ENCODE measurements at places on chromosomes 13 and 19.

DNA sequence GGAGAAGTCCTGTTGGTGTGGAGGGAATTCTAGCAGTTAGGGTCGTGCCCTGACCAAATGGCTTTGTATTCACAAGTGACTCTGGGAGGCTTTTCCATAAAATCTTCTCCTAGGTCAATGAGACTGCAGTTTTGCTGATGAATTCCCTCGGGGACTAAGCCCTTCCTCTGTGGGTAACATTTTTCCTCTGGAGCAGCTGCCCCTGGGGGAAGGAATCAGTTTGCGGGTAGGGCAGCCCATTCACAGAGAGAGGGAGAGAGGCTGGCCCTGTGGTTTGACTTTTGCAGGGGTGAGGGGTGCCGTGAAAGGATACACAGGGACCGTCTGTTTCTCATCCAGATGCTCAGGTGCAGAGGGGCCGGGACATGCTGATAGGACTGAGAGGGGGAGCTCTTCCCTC, 67.3 kb downstream of the ERICH6B start:
- DNase-seq = no peak

- no peak for DNase-seq
Observed at GRCh38 chr19:42334697-42335373, 9.4 kb downstream of the MEGF8 start.

GRCh38 chr19:35124098-35125060, 8.8 kb downstream of the FXYD3 start:
- peak; percentile 96 for DNase-seq

DNA sequence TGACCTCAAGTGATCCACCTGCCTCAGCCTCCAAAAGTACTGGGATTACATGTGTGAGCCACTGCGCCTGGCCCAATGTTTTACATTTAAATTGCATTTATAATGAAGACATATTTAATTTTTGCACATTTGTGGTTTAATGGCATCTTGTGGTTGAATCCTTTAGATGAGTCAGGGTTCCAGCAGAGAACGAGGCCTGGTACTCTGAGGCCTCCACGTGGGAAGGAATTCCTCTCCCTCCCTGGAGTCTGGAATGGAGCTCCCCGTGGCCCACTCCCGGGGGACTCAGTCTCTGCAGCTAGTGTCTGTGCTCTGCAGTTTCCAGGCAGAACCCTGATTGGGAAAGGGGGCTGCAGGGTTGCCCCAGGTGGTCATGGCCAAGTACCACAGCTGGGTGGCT, 24.2 kb downstream of the ZFR2 start:
- no peak for DNase-seq

GRCh38 chr13:111394211-111394922, 73.9 kb downstream of the TEX29 start:
- DNase-seq = no peak

DNA sequence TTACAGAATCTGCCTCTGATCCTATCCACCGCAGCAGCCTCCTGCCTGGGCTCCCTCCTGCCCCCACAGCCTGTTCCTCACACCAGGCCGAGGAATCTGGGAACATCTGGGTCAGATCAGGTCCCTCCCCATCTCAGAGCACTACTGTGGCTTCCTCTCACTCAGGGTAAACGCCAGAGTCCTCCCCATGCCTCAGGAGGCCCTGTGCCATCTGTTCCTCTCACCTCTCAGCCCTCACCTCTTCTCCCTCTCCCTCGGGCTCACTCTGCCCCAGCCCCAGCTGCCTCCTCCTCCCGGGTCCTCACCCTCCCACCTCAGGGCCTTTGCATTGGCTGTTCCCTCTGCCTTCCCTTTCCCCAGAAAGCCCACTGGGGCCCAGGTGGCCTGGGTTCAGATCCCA, 18.2 kb downstream of the FCGBP start:
- no peak for DNase-seq
